ENCODE measurements at places on chromosomes 5 and 9. TPM values are rescaled to one million over a fixed set of nuclear protein-coding genes. Genes with fewer than 3 reads are reported as not detected.

Gene ITGA2
- 8.6 TPM for total RNA-seq

Gene GRM6
- not detected for total RNA-seq

Gene MYOZ3
- 0.21 TPM for total RNA-seq

Gene PCDHB15
- not detected for total RNA-seq

GRCh38 chr5:16568875-16569580, 47.8 kb downstream of the RETREG1 start:
- ATAC-seq = no peak
- peak overlapping the region; percentile 51 for H3K27ac ChIP-seq
- peaks cover 12% of the 10 kb centered on the region for H3K4me1 ChIP-seq
- peaks cover 44% of the 10 kb centered on the region for H3K36me3 ChIP-seq

DNA sequence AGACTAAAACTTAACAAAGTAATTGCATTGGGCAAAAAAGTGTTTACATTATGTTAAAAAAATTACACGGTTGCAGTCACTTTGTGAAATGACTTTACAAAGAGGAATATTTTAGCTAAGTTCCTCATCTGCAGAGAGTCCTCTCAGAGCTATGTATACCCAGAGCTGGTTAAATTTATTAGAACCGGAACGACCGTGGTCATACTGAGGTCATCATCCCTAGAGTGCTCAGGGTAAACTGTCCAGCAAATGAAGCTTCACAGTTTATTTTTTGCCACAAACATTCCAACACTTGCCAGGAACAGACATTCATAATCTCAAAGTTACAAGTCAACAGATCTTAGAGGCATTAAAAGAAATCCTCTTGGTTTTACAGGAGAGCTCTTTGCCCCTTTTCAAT, 897 bp downstream of the ROPN1L start:
- peak overlapping the region; percentile 78 for H3K4me3 ChIP-seq
- no peak for ATAC-seq
- peaks cover 6% of the 10 kb centered on the region for H3K36me3 ChIP-seq
- no peak overlapping the region for H3K27ac ChIP-seq
- H3K27me3 ChIP-seq = no peaks in the 10 kb centered on the region

DNA sequence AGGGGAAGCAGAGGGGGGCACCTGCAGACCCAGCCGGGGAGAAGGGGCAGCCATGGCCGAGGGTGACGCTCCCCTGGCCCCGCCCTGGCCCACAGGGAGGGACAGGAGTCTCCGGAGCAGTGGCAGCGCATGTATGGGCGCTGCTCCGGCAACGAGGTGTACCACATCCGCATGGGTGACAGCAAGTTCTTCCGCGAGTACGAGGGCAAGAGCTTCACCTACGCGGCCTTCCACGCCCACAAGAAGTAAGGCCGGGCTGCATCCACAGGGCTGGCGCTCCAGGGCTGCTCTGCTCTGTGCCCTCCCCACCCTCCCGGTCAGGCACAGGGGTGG, 68.2 kb downstream of the KCNT1 start:
- H3K4me1 ChIP-seq = no peaks in the 10 kb centered on the region
- no peak overlapping the region for H3K4me3 ChIP-seq
- H3K27ac ChIP-seq = no peak overlapping the region
- ATAC-seq = peak; percentile 32
- no peaks in the 10 kb centered on the region for H3K27me3 ChIP-seq

GRCh38 chr9:128555180-128555721, 2.9 kb downstream of the SPTAN1 start:
- H3K27ac ChIP-seq = no peak overlapping the region
- H3K4me1 ChIP-seq = peaks cover 31% of the 10 kb centered on the region
- H3K36me3 ChIP-seq = peaks cover 17% of the 10 kb centered on the region
- no peak for ATAC-seq
- H3K4me3 ChIP-seq = no peak overlapping the region

- H3K4me3 ChIP-seq = no peak overlapping the region
- H3K36me3 ChIP-seq = peaks cover 77% of the 10 kb centered on the region
- H3K4me1 ChIP-seq = peaks cover 11% of the 10 kb centered on the region
- no peak for ATAC-seq
Observed at GRCh38 chr9:4997631-4998030, 12.6 kb downstream of the JAK2 start.

GRCh38 chr5:122880749-122881148, 35.3 kb downstream of the SNX24 start:
- no peak overlapping the region for H3K27ac ChIP-seq
- no peaks in the 10 kb centered on the region for H3K27me3 ChIP-seq
- ATAC-seq = peak; percentile 84
- no peak overlapping the region for H3K4me3 ChIP-seq
- H3K36me3 ChIP-seq = no peaks in the 10 kb centered on the region

All from activated T-helper 17 cell treated with anti-CD3 and anti-CD28 coated beads, Interleukin-2, amount 50 U/mL, for 72 hours (primary cell).